Activated CD4-positive, alpha-beta memory T cell treated with anti-CD3 and anti-CD28 coated beads for 36 hours (primary cell): ENCODE measurements at places on chromosomes 12 and 14. TPM values are rescaled to one million over a fixed set of nuclear protein-coding genes. Genes with fewer than 3 reads are reported as not detected.

GRCh38 chr14:64717870-64718269, 13.6 kb downstream of the PLEKHG3 start:
- no peak for DNase-seq

CCDC177 gene
- total RNA-seq: not detected

- no peak for DNase-seq
Measured at GRCh38 chr14:51139121-51139681, 44.3 kb upstream of the TRIM9 start.

TAS2R9 gene
- not detected for total RNA-seq

KRT74 gene
- total RNA-seq: not detected

DNA sequence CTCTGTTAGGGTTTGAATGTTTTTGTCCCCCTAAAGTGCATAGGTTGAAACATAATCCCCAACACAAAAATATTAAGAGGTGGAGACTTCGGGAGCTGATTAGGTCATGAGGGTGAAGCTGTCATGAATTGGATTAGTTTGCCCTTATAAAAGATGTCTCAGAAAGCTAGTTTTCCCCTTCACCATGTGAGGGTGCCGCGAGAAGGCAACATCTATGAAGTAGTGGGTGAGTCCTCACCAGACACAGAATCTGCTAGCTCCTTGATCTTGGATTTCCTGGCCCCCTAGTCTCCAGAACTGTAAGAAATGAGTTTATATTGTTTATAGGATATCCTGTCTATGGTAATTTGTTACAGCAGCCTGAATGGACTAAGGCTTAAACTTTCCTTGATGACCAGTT, 301.5 kb upstream of the ATP2B1 start:
- no peak for DNase-seq

MIP gene
- not detected for total RNA-seq

SINHCAF gene
- total RNA-seq: 181 TPM

GLIPR1L1 gene
- not detected for total RNA-seq

GRCh38 chr12:32397696-32398095, 1.7 kb upstream of the FGD4 start:
- no peak for DNase-seq

- DNase-seq: no peak
Measured at GRCh38 chr12:122947352-122947792, 18.9 kb downstream of the ABCB9 start.

- no peak for DNase-seq
Measured at GRCh38 chr12:12686472-12686871, 9.5 kb downstream of the GPR19 start.

DNA sequence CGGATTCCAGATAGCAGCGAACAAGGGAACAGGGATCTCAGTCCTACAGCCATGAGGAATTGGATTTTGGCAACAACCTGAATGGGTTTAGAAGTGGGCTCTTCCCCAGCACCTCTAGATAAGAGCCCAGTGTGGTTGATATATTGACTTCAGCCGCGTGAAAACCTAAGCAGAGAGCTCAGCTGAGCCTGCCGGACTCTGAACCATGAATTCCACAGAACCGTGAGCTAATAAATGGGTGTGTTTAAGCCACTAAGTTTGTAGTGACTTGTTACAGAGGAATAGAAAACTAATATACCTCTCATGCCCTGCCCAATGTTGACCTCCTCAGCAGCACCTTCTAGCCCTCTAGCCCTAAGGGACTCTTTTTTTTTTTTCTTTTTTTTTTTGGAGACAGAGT, 32.4 kb upstream of the TMED10 start:
- DNase-seq: no peak

DEGS2 gene
- total RNA-seq: 1.1 TPM

- DNase-seq: peak; percentile 85
Measured at GRCh38 chr14:22002860-22003284, 329.3 kb upstream of the OR4E1 start.

DNA sequence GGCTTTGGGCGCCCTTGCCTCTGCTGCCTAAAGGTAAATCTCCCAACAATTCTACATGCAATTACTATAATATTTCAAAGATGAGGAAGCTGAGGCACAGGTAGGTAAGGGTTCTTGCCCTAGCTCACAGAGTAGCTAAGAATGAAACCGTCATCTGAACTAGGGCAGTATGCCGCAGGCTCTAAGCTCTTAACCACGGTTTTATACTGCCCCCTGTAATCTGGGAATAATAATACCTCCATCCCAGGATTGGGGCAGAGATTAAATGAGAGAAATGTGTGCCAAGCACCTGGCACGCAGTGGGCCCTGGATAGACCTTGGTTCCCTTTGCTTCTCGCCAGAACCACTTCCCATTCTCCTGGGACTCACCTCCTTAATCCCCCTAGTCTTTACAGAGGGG, 1.5 kb upstream of the HRK start:
- DNase-seq: no peak

- no peak for DNase-seq
Measured at GRCh38 chr12:40137252-40137651, 31.4 kb upstream of the SLC2A13 start.

DNA sequence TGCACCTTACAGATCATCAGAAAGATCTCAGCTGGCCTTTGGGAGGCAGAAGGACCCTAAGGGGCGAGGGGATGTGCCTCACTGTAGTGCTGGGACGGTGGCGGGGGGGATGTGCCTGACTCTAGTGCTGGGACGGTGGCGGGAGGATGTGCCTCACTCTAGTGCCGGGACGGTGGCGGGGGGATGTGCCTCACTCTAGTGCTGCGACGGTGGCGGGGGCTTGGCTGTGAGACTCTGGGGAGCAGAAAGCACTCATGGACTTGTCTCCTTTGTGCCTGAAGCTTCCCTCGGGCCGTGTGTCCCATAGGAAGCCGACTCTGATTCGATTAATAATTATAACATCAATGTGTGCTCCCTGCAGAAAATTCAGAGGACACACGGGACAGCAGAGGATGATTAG, 126.6 kb downstream of the ZNF664 start:
- DNase-seq: no peak

DNA sequence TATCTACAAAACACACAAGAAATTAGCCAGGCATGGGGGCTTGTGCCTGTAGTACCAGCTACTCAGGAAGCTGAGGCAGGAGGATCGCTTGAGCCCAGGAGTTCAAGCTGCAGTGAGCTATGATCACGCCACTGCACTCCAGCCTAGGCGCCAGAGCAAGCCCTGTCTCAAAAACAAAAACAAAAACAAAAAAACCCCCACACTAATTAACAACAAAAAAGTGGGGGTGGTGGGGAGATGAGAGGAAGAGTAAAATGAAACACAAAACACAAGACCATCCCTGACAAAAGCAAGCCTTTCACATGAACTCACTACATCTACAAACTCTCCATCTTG, 53.9 kb upstream of the HECTD1 start:
- no peak for DNase-seq
